ENCODE measurements at places on chromosomes 7 and 10.

DNA sequence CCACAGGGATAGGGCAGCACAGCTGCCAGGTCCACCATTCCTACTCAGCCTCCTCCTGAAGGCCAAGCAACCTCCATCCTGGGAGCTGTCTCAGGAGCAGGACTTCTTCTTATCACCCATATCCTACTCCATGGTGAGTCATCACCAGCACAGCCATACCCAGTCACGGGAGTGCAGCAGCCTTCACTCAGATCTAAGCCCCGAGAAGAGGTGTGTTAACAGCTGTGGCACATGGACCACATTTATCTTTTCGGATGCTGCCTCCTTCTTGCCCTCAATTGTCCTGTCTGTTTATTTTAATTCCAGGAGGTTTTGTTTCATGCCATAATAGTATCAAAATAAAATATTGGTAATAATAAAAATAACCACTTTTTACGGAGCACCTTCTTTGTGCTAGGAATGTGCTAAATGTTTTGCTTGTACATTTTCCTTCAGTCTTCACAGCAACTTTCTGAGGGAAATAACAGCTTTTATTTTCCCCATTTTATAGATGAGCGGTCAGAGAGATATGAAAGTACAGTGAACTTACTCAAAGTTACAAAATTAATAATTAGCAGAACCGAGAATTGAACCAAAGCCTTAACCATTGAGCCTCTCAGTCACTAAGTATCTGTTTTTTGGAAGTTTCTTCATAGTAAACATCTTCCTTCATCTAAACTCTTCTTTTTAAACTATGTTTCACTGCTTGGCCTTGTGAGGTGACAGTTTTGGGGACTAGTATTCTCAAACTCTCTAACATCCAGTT is 2.5 kb upstream of the KEL start:
- DNase-seq, result no peak

DNA sequence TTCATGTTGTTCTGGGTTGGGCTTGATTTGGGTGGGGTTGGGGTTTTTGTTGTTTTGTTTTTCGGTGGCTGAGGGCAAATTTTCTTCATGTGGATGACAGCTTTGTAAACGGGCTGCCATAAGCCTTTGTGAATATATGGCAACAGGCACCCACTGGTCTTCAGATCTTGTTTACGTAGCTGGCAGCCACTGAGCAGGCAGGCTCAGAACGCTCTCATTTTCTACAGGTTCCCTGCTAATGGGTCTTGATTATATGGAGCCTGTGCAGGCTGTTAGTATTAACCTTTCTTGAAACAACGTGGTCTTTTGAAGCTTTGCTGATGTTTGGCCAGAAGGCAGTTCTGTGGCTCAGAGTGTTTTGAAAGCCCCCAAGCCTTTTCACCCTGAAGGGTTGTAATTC is 199.7 kb downstream of the TNS3 start:
- no peak for DNase-seq

DNA sequence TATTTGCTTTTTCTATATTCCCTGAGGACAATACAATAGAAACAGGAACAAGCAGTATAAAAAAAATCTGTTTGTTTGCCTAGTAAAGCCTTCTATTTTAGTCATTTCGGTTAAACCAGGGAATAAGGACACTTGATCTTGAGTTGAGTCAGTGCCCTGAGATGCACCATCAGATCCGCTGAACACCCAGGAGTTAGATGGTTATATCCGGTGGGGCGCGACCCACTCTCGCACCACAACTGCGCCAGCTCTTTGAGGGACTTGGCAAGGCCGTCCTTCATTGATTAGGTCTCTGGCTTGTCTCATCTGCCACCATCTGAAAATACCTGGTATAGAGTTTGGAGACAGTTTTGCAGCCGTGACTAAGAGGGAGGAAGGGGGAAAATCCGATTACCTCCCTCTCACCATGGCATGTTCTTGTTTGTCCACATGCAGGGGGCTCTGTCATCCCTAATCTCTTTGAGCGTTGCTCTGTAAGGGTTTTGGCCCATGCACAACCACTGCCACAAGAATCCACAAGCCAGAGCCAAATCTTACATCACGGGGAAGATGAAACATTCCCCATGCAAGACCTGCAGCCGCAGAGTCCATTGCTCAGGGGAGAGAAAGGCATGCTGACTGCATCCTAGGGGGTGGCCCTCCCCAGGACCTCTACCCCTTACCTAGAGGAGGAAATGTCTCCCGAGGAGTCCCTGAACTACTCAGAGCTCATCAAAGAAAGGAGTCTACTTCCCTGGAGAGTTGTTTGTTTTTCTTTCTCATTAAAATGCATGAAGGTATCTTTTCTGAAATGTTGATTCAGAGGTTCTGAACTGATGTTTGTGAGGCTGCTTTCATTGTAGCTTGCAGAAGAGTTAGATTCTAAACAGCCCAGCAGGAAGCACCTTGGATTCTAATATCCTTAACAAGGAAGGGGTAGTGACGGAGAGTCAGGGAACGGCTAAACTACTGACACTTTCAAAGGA is 101.6 kb upstream of the FAM171A1 start:
- no peak for DNase-seq

DNA sequence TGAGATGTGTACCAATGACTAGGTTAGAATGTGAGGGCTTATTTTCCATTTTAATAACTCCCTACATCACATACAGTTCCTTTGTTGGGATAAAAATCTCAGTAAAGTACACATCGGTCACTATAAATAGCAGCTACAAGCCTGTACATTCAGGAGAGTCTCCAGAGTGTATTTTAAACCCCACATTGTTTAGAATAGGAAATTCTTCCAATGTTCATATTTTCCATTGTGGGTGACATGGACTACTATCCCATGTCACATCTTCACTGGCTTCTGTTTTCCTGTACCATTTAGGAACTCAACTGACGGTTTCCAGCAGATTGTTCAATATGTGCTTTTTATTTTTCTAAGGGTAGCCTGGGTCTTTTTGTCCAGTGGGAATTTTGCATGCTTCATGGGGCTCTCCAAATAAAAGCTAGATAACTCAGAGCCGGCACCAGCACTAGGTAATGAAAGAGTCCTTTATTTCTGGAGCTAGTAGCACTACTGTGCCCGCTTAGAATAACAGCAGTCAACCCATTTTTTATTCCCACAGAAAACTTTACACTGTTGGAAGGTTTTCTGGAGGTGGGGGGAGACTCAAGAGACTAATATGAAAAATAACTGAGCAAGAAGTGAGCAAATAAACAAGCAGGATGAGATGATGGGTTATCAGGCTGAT is 100.5 kb downstream of the CALD1 start:
- no peak for DNase-seq

GRCh38 chr10:87578160-87578841 is 73.6 kb downstream of the MINPP1 start:
- DNase-seq, result no peak

GRCh38 chr10:101225846-101226421 is 3.3 kb downstream of the LBX1 start:
- no peak for DNase-seq

GRCh38 chr7:80247144-80247543 is 112.5 kb downstream of the GNAI1 start:
- DNase-seq, result no peak

DNA sequence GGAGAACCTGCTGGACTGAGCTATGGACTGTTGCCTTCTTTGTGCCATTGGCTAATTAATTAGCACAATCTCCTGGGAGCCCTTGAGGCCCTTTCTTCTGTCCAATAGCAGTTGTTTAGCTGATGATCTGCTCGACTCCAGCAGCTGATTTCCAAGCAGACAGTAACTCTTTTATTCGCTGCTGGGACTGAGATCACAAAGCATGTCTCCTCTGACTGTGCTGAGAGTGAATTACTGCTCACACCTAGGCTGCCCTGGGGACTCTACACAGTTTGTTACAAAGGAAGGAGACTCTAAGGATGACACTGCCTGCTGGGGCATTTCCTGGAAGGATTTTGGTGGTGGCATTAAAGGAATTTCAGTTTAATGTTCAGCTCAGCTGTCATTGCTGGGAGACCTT is 31.4 kb downstream of the CASP7 start:
- no peak for DNase-seq

- no peak for DNase-seq
These were observed 61.9 kb downstream of the MCU start for GRCh38 chr10:72753760-72754231.

- no peak for DNase-seq
These were observed 535.4 kb downstream of the ANKRD7 start for GRCh38 chr7:118759921-118760320.

GRCh38 chr7:77284005-77284404 is 84.4 kb upstream of the FGL2 start:
- DNase-seq, result no peak
